ENCODE measurements at places on chromosomes 5 and 9.

DNA sequence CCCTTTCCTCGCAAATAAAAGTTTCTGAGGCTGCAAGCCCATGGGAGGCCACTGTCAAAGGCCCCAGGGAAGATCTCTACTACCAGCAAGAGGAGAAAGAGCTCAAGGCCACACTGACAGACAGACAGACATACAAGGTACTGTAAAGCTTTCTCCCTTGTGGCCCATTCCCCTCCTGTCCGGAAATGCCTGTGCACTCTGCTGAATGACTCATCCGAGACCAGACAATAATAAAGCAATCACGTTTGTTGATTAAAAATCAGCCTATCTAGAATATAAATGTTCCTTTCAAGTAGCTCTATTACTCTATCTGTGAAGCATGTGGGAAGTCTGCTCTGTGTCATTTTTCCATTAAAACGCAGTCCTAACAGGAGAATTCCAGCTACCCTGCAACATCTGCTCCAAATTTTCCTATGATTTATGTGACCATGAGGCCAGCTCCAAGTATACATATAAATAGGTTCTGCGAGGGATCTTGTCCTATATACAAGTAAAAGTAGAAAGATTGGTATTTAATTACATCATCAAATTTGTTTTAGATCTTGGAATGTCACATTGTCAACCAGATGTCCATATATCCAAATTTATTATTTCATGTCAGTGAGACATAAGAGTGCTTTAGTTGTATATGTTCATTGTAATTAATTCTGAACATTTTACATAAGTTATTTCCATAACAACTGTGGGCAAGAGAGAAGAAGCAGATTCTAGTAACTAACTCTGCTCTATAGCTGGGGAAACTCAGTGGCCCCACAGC is 34.7 kb upstream of the TGFBI start:
- DNase-seq = peak; percentile 55

- peak; percentile 76 for DNase-seq
Measured at GRCh38 chr5:36507332-36507952, 99.0 kb upstream of the SLC1A3 start.

DNA sequence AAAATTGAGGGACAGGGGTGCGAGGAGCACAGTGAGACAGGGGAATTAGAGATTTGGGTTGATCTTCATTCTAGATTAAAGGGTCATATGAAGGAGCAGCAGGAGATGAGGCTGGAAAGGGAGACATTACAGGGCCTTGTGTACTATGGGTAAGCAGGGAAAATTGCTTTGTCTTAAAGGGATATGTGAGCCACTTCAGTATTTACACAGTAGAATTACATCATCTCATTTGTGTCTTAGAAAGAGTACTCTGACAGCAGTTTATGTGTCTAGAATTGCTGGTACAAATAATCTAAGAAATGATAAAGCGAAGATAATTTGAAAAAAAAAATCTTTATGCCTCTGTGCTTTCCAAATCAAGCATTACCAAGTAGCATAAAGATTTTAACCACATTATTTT is 287.0 kb upstream of the ARRDC3 start:
- DNase-seq = no peak

- DNase-seq = no peak
Measured at GRCh38 chr9:37707748-37708147, 45.9 kb upstream of the TRMT10B start.
